Endothelial cell (in vitro differentiated cells): ENCODE measurements at places on chromosomes 1 and 21. TPM values are rescaled to one million over a fixed set of nuclear protein-coding genes. Genes with fewer than 3 reads are reported as not detected.

DNA sequence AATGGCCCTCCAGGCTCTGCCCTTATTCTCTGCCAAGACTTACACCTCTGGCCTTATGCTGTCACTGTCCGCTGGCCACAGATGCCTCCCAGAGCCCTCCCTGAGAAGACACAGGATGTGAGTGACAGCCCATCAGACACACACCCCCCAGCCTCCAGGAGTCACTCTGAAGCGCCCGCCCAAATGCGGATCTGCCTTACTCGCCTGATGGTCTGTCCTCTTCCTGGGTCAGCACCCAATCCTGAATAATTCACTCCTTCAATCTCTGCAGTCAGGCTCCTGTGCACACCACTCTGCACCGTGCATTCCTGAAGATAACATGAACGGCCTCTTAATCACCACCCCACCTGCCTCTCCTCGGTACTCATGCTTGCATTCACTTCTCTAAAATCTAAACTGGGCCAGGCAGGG is 14.7 kb downstream of the CLSTN1 start:
- no peak for DNase-seq
- H3K27me3 ChIP-seq: no peaks in the 10 kb centered on the region
- H3K36me3 ChIP-seq: no peaks in the 10 kb centered on the region
- no peak overlapping the region for H3K4me3 ChIP-seq
- peaks cover 11% of the 10 kb centered on the region for H3K4me1 ChIP-seq

DNA sequence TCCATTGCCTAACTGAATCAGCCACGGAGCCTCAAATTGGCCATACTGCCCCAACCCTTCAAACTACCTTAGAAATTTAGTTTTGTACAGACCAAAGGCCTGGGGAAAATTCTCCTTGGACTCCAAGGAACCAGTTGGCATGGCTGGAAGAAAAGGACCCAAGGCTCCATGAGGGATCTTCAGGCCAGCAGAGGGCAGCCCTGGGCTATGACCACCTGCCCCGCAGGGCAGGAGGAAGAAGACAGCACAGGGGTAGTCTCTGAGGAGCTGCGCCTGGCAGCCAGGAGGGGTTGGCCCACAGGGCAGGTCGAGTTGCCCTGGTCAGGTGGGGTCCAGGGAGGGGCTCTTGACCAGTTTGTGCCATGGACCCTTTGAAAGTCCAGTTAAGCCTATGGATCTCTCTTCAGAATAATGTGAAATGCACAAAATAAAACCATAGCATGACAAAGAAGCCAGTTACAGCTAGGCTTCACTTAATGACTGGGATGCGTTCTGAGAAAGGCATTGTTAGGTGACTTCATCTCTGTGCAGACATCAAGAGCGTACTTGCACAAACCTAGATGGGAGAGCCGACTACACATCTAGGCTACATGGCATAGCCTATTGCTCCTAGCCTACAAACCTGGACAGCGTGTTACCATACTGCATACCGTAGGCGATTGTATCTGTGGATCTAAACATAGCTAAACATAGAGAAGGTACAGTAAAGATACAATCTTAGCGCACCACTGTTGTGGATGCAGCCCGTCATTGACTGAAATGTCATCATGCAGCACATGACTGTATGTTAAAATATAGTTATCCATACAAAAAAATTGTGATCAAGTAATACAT is 26.1 kb downstream of the CACNA1S start:
- peaks cover 3% of the 10 kb centered on the region for H3K27me3 ChIP-seq
- no peak overlapping the region for H3K4me3 ChIP-seq
- H3K27ac ChIP-seq: no peak overlapping the region
- no peaks in the 10 kb centered on the region for H3K36me3 ChIP-seq
- DNase-seq: peak; percentile 55

DNA sequence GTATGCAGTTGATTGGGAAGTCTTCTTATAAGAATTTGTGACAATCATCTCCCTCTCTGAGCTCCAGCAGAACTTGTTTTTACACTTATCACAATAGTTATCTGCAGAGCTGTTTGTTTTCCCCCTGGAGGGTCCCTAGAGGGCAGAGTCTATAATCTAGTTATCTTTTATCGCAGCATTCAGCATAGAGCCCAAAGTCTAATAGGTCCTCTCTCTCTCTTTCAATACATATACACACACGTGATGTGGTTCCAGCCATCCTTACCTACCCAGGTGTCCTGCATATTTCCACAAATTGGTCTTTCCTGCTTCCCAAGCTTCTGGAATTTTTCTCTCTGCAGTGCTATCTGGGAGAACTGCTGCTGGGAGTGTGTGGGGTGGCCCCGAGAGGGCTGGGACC is 229.6 kb upstream of the KIAA0040 start:
- H3K27me3 ChIP-seq: peaks cover 4% of the 10 kb centered on the region
- no peaks in the 10 kb centered on the region for H3K36me3 ChIP-seq
- no peak overlapping the region for H3K27ac ChIP-seq
- peaks cover 5% of the 10 kb centered on the region for H3K4me1 ChIP-seq

- H3K36me3 ChIP-seq: no peaks in the 10 kb centered on the region
- peak; percentile 53 for DNase-seq
- peaks cover 1% of the 10 kb centered on the region for H3K27me3 ChIP-seq
- no peaks in the 10 kb centered on the region for H3K4me1 ChIP-seq
- H3K27ac ChIP-seq: no peak within 1 kb of the TSS
Observed at GRCh38 chr1:59926381-59927123, at the start of gene CYP2J2. TSS of gene CYP2J2 (minus strand) at chr1:59926773. CDS start at chr1:59926746, 27 bp downstream.

DNA sequence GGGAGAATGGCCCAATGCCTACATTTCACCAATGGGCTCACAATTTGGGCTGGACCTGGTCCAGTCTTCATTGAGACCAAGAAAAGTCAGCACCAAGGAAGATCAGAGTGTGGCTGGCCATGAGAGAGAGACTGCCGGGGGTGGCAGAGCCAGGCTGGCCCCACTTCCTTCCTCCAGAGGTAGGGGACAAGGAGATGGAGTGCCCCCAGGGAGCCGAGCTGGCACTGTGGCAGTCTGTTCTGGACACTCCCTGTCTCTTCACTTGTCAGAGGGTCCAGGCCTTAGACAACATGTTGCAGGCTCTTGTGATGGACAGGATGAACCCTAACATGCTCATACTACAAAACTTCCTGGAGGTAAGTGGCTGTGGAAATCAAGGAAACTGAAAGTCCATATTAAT is 27.7 kb downstream of the INAVA start:
- H3K4me3 ChIP-seq: no peak overlapping the region
- no peaks in the 10 kb centered on the region for H3K4me1 ChIP-seq
- H3K27me3 ChIP-seq: peaks cover 7% of the 10 kb centered on the region
- no peak for DNase-seq

GRCh38 chr1:53470155-53470554 is 11.0 kb downstream of the DMRTB1 start:
- no peaks in the 10 kb centered on the region for H3K36me3 ChIP-seq
- peaks cover 2% of the 10 kb centered on the region for H3K27me3 ChIP-seq
- no peak overlapping the region for H3K4me3 ChIP-seq
- peak; percentile 98 for DNase-seq

- peak overlapping the region; percentile 87 for H3K4me3 ChIP-seq
- no peak overlapping the region for H3K27ac ChIP-seq
- H3K4me1 ChIP-seq: peaks cover 8% of the 10 kb centered on the region
- DNase-seq: peak; percentile 95
- peaks cover 2% of the 10 kb centered on the region for H3K27me3 ChIP-seq
Observed at GRCh38 chr21:38733972-38734546, 71.7 kb upstream of the ETS2 start.

- no peak overlapping the region for H3K4me3 ChIP-seq
- no peak overlapping the region for H3K27ac ChIP-seq
- no peaks in the 10 kb centered on the region for H3K4me1 ChIP-seq
- H3K27me3 ChIP-seq: peaks cover 1% of the 10 kb centered on the region
Observed at GRCh38 chr1:67299296-67299695, 8.4 kb upstream of the IL12RB2 start.

GRCh38 chr1:234660536-234661316 is 50.7 kb upstream of the IRF2BP2 start:
- DNase-seq: no peak
- H3K36me3 ChIP-seq: no peaks in the 10 kb centered on the region
- peaks cover 4% of the 10 kb centered on the region for H3K27me3 ChIP-seq
- H3K27ac ChIP-seq: no peak overlapping the region
- no peak overlapping the region for H3K4me3 ChIP-seq

DNA sequence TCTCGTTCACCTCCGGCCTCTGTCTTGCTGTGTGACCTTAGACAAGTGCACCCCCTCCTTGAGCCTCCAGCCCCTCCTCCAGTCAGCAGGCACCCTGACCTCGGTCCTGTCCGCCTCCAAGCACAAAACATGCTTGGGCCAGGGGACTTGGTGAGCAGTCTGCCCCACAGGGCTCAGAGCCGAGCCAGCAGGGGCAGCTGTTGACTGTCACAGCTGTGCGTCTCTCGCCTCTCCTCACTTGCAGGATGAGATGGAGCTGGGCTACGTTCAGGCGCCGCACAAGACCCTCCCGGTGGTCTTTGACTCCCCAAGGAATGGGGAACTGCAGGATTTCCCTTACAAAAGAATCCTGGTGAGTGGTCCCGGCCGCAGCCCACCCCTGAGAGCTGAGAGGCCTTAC is 24.2 kb downstream of the PADI3 start:
- no peaks in the 10 kb centered on the region for H3K4me1 ChIP-seq
- H3K27me3 ChIP-seq: peaks cover 6% of the 10 kb centered on the region
- H3K27ac ChIP-seq: no peak overlapping the region
- DNase-seq: no peak
- no peak overlapping the region for H3K4me3 ChIP-seq

GRCh38 chr1:43206600-43207228 is 34.6 kb downstream of the CFAP57 start:
- DNase-seq: peak; percentile 63
- peaks cover 4% of the 10 kb centered on the region for H3K27me3 ChIP-seq
- H3K36me3 ChIP-seq: no peaks in the 10 kb centered on the region
- H3K27ac ChIP-seq: peak overlapping the region; percentile 99
- H3K4me3 ChIP-seq: peak overlapping the region; percentile 64

DNA sequence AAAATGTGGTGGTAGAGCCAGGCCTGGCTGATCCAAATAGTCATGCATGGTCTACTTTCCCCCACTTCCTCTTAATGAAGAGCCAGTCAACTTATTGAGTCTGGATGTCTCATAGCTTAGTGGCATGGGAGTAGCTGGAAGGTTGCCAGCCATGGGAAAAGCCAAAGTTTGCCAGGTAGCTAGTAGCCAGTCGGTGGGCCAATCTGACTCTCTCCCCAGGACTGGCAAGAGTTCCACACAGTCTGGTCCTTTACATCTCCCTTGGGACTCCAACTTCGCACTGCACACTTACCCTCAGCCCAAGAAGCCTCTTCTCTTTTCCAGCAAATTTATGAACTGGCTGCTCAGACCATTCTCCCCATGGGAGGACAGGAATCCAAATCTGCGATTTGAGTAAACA is 8.3 kb downstream of the WARS2 start:
- no peak overlapping the region for H3K27ac ChIP-seq
- H3K4me1 ChIP-seq: no peaks in the 10 kb centered on the region

DNA sequence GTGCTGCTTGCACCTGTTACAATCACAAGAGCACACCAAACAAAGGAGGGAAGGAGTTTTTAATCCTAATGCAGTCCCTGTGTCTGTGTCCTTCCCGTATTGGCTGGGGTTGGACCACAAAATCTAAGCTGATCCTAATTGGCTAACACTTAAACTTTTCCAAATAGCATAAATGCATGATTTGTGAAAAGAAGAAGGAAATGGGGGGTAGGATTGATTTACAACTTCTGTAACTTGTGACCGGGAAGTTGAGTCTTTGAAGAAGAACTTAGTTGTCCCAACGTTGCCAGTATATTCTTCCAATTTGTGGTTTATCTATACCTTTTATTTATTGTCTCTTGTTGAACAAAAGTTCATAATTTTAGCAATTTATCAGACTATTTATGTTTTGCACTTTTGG is 11.8 kb upstream of the IPP start:
- H3K4me1 ChIP-seq: peaks cover 11% of the 10 kb centered on the region
- no peaks in the 10 kb centered on the region for H3K27me3 ChIP-seq
- no peak overlapping the region for H3K4me3 ChIP-seq

DNA sequence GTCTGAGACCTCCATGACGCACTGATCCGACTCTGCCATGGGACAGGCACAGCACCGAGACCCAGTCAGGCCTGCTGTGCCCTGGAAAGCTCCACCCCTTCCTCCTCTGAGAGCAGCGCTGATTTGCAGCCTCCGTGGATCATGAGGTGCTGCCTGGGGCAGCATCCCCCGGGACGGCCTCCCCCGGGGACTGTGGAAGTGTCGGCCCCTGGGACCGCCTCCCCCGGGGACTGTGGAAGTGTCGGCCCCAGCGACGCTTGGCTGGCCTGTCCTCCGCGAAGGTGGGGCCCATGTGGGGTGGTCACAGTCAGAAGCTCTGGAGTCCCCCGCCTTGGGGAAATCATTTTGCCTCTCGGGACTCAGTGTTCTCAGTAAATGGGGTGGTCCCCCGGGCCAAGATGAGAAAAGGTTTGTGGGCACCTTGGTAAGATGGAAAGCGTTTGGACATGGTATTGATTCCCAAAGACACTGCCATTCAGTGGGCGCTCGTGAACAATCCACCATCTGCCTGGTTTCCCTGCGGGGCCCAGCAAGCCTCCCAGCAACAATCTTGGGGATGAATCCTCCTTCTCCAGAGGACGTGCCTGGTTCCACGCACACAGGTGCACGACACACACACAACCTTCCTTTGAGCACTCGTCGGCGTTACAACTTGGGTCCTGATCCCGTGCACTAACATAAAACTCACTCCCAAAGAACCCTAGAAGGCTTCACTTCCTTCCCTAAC is 3.0 kb downstream of the TFF2 start:
- H3K27me3 ChIP-seq: peaks cover 4% of the 10 kb centered on the region
- H3K4me1 ChIP-seq: no peaks in the 10 kb centered on the region
- DNase-seq: no peak
- H3K4me3 ChIP-seq: no peak overlapping the region

GRCh38 chr1:195462646-195463045 is 1145.6 kb downstream of the KCNT2 start:
- H3K4me1 ChIP-seq: no peaks in the 10 kb centered on the region
- no peaks in the 10 kb centered on the region for H3K36me3 ChIP-seq
- H3K27ac ChIP-seq: no peak overlapping the region
- DNase-seq: no peak

DNA sequence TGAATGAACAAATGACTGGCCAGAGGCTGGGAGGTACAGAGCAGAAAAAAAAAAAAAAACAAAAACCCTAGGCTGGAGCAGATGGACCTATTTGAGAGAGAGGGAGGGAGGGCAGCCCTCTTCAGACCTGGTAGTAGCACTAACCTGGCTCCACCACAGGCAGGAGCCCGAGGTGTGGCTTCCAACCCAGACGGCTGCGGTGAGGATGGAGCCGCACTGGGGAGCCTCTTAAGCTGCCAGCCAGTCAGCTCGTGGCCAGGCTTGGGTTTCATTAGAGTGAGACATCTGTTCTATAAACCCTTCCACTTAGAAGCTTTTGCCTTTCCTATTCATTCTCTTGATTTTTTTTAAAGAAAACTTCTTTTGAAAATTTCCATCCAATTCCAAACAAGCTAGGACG is 16.8 kb downstream of the LGR6 start:
- no peak for DNase-seq
- peaks cover 5% of the 10 kb centered on the region for H3K4me1 ChIP-seq
- H3K36me3 ChIP-seq: no peaks in the 10 kb centered on the region
- H3K27ac ChIP-seq: no peak overlapping the region

GPR52 gene
- total RNA-seq: 0.67 TPM

SMG7 gene
- total RNA-seq: 70.2 TPM

NHLH2 gene
- total RNA-seq: 2.3 TPM

PKP1 gene
- total RNA-seq: 0.64 TPM

CYP4A11 gene
- total RNA-seq: not detected

FMO3 gene
- not detected for total RNA-seq

MPL gene
- 6.2 TPM for total RNA-seq

CLCA1 gene
- total RNA-seq: not detected

TBX19 gene
- 1.1 TPM for total RNA-seq

C1QB gene
- not detected for total RNA-seq

CNKSR1 gene
- total RNA-seq: 10.0 TPM

SHISAL2A gene
- not detected for total RNA-seq

RNF223 gene
- not detected for total RNA-seq

LIPI gene
- total RNA-seq: not detected

U2AF1 gene
- 28.6 TPM for total RNA-seq

COL11A1 gene
- total RNA-seq: 9.2 TPM
